CD4-positive, alpha-beta memory T cell (primary cell): ENCODE measurements at places on chromosomes 16 and 17. TPM values are rescaled to one million over a fixed set of nuclear protein-coding genes. Genes with fewer than 3 reads are reported as not detected.

DNA sequence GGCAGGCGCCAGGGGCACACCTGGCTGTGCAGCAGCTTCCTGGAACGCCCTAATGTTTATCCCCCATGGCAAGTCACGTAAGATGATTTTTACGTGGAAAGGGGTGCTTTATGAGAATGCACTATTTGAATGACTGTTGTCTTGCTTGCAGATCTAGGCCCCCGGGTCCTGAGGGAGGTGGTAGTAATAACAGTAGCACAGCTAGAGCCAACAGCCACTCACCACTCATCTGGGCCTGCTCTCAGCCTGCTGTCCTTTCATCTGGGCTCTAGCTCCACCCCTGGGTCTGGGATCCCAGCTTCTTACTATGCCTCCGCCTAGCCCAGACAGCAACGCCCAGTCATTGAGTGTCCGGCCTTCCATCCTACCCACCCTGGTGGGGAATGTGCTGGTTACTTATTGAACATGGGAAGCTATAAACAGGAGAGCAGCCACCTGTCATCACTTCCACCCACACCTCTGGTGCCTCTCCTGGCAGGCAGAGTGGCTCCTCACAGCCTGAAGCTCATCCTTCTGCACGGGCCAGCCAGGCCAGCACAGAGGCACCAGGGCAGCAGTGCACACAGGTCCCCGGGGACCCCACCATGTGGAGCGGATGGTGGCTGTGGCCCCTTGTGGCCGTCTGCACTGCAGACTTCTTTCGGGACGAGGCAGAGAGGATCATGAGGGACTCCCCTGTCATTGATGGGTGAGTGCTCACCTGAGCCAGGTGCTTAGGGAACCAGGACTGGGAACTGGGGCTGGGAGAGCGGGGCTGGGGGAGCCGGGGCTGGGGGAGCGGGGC lies 16.6 kb downstream of the DPEP1 start:
- H3K4me3 ChIP-seq: no peak overlapping the region
- no peaks in the 10 kb centered on the region for H3K4me1 ChIP-seq
- DNase-seq: no peak
- H3K27ac ChIP-seq: no peak overlapping the region

DNA sequence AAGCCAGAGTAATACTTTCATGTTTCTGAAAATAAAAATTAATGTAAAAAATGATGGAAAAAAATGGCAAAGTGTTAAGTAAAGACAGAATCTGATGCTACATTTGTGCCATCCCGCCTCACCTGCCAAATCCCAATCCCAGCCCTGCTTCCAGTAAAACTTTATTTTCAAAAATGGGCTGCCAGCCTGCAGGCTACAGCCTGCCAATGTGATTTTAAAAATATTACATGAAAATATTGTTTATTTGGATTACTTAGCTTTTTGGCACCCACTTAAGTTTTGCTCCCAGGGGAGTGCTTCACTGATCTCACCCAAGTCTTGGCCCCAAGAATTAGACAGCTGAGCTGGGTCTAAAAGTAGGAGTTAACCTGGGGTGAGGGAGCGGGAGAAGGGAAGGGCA lies 112.8 kb downstream of the C16orf78 start:
- DNase-seq: no peak
- no peak overlapping the region for H3K27ac ChIP-seq
- H3K4me3 ChIP-seq: no peak overlapping the region

DNA sequence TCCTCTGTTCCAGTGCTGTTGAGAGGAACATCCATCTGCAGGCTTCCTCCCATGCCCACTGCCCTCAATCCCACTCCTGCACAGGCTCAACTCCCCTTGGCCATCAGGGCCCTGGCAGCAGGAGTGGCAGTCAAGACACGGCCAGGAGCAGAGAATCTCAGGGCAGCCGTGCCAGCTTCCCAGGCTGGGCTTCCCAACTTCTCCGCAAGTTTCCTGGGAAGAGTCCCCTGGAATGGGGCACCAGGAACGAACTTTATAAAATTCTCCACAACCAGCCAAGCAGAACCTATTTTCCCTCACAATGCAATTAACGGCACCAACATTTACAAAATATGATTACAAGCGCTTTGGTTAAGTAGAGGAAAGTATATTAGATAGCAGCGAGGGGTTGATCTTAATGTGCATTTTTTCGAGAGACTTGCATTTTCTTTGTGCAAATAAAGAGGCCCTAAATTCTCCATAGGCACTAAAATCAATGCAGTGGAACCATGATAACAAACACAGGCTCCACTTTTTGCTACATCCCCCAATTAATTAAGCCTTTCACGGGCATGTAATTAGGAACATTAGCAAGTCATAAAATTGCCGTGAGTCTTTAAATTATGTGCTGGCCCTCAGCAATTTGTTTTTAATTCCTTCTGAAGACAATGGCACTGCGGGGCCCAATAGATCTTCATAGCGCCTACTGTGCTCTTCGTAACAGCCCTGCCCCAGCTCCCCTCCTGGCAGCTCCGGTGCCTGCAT lies 99.9 kb upstream of the LHX1 start:
- no peak for DNase-seq
- no peaks in the 10 kb centered on the region for H3K4me1 ChIP-seq
- H3K4me3 ChIP-seq: no peak overlapping the region
- H3K36me3 ChIP-seq: no peaks in the 10 kb centered on the region
- no peak overlapping the region for H3K27ac ChIP-seq

DNA sequence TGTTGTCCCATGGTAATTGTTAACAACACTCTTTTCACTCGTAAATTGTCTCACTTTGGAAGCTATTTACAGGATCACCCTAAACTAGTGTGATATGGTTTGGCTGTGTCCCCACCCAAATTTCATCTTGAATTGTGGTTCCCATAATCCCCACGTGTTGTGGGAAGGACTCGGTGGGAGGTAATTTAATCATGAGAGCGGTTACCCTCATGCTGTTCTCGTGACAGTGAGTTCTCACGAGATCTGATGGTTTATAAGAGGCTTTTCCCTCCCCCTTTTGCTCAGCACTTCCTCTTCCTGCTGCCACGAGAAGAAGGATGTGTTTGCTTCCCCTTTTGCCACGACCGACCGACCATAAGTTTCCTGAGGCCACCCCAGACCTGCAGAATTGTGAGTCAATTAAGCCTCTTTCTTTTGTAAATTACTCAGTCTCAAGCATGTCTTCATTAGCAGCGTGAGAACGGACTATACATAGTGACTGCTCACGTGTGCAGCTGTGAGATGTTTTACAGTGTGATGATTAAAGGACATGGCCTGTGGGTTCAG lies 34.4 kb downstream of the DNAH3 start:
- H3K4me1 ChIP-seq: no peaks in the 10 kb centered on the region
- H3K27ac ChIP-seq: no peak overlapping the region
- H3K27me3 ChIP-seq: no peaks in the 10 kb centered on the region
- no peak overlapping the region for H3K4me3 ChIP-seq

GRCh38 chr17:62808576-62808970 lies 459 bp upstream of the MARCHF10 start:
- no peak overlapping the region for H3K27ac ChIP-seq
- H3K36me3 ChIP-seq: no peaks in the 10 kb centered on the region
- no peak overlapping the region for H3K4me3 ChIP-seq
- DNase-seq: no peak
- H3K4me1 ChIP-seq: peaks cover 3% of the 10 kb centered on the region

- H3K4me3 ChIP-seq: no peak overlapping the region
- no peaks in the 10 kb centered on the region for H3K36me3 ChIP-seq
- no peak overlapping the region for H3K27ac ChIP-seq
- no peak for DNase-seq
- no peaks in the 10 kb centered on the region for H3K4me1 ChIP-seq
Observed at GRCh38 chr16:50445621-50446555, 77.1 kb upstream of the BRD7 start.

- peaks cover 6% of the 10 kb centered on the region for H3K36me3 ChIP-seq
- peak overlapping the region; percentile 72 for H3K27ac ChIP-seq
- H3K27me3 ChIP-seq: peaks cover 9% of the 10 kb centered on the region
- H3K4me3 ChIP-seq: peak overlapping the region; percentile 86
- DNase-seq: peak; percentile 87
Observed at GRCh38 chr17:7383742-7384488, 3.0 kb downstream of the TNK1 start.

The C1QTNF8 gene
- not detected for total RNA-seq

DNA sequence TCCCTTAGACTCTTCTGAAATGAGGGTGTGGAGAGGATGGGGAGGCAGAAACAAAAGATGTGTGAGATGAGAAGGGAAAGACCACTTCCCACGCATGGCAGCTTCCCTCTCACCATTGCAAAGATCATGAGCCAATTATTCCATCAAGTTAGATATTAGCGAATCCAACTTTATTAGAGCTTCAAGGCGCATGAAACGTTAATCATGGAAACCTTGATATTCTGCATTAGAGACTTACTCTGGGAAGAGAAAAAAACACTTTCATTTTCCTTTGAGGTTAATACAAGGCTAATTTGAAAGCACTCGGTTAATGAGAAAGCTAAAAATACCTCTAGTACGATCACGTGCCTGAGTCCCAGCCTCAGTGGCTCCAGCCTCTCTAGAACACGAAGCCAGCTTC lies 220.6 kb upstream of the RPL38 start:
- no peaks in the 10 kb centered on the region for H3K4me1 ChIP-seq
- H3K4me3 ChIP-seq: no peak overlapping the region
- H3K36me3 ChIP-seq: no peaks in the 10 kb centered on the region
- no peaks in the 10 kb centered on the region for H3K27me3 ChIP-seq
- no peak overlapping the region for H3K27ac ChIP-seq
- DNase-seq: no peak

DNA sequence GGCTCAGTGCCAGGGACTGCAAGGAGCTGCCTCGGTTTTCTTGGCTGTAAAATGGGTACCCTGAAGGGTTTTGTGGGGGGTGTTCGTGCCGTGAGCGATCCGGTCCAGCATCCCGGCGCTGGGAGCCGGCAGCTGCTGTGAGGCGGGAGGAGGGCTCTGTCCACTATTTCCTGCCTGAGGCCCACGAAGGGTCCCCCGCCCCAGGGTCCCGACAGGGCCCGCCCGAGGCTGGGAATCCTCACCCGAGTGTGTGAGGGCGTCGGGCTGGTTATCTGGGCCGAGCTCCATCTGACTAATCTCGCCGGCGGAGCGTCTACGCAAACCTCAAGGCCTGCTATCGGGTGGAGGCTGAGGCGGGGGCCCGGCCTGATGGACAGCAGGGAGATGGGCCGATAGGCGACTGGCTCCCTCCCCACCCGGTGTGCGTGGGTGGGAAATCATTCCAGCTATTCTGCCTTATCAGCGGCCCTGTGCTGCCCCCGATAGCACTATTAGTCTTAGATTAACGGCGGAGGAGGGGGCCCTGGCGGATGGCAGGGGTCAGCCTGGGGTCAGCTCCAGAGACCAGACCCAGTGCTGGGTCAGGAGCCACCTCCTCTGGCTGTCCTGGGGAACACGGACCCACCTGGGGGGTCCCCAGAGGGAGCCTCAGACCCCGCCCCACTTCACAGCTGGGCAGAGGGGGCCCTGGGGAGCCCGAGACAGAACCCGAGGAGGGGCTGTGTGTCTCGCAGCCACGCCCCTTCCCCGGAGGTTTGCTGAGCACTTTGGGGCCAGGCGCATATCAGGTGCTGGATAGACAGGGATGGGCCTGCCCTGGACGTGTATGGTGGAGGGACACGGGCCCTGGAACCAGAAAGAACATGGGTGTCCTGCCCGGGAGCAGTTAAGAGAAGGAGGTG lies 44.7 kb downstream of the ZFPM1 start:
- DNase-seq: no peak
- no peaks in the 10 kb centered on the region for H3K4me1 ChIP-seq
- H3K4me3 ChIP-seq: no peak overlapping the region

- no peak overlapping the region for H3K27ac ChIP-seq
- no peak for DNase-seq
- H3K4me1 ChIP-seq: peaks cover 16% of the 10 kb centered on the region
- H3K4me3 ChIP-seq: no peak overlapping the region
- no peaks in the 10 kb centered on the region for H3K36me3 ChIP-seq
Observed at GRCh38 chr17:50203604-50204345, 2.3 kb upstream of the COL1A1 start.

The HCRT gene
- not detected for total RNA-seq

- no peaks in the 10 kb centered on the region for H3K27me3 ChIP-seq
- no peaks in the 10 kb centered on the region for H3K36me3 ChIP-seq
- no peak overlapping the region for H3K27ac ChIP-seq
- no peak overlapping the region for H3K4me3 ChIP-seq
- H3K4me1 ChIP-seq: no peaks in the 10 kb centered on the region
Observed at GRCh38 chr17:50790618-50791017, 23.3 kb upstream of the ANKRD40CL start.

The MYL11 gene
- not detected for total RNA-seq

The ARHGDIG gene
- 0.96 TPM for total RNA-seq

- H3K4me3 ChIP-seq: no peak overlapping the region
- no peaks in the 10 kb centered on the region for H3K27me3 ChIP-seq
- no peak for DNase-seq
- no peak overlapping the region for H3K27ac ChIP-seq
- H3K4me1 ChIP-seq: no peaks in the 10 kb centered on the region
Observed at GRCh38 chr16:55240888-55241287, 83.1 kb upstream of the IRX6 start.

The C17orf78 gene
- not detected for total RNA-seq

- no peak overlapping the region for H3K4me3 ChIP-seq
- no peak overlapping the region for H3K27ac ChIP-seq
- peaks cover 57% of the 10 kb centered on the region for H3K4me1 ChIP-seq
- DNase-seq: peak; percentile 45
Observed at GRCh38 chr16:27332105-27332504, 18.3 kb downstream of the IL4R start.

- no peaks in the 10 kb centered on the region for H3K27me3 ChIP-seq
- H3K4me3 ChIP-seq: no peak overlapping the region
- no peak for DNase-seq
- H3K4me1 ChIP-seq: no peaks in the 10 kb centered on the region
- H3K36me3 ChIP-seq: no peaks in the 10 kb centered on the region
Observed at GRCh38 chr17:69960755-69961154, 114.3 kb upstream of the KCNJ16 start.

DNA sequence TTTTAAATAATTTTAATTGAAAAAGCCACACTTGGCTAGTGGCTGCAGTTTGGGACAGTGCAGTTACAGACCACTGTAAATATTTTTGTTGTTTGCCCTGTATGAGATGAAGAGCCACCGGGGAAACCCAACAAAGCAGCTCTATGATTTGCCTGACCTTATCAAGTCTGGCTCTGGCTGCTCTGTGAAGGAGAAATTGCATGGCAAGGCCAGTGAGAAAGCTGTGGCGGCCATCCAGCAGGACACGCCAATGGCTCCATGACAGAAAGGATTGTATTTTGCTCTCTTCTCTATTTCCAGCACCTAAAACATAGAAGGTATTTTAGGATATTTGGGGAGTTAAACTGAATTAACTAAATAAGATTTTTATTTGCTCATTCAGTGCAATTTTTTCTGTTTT lies 330.0 kb upstream of the DYNLRB2 start:
- H3K36me3 ChIP-seq: no peaks in the 10 kb centered on the region
- H3K27me3 ChIP-seq: no peaks in the 10 kb centered on the region
- no peak overlapping the region for H3K4me3 ChIP-seq
- H3K4me1 ChIP-seq: no peaks in the 10 kb centered on the region

The SMURF2 gene
- total RNA-seq: 32.8 TPM

DNA sequence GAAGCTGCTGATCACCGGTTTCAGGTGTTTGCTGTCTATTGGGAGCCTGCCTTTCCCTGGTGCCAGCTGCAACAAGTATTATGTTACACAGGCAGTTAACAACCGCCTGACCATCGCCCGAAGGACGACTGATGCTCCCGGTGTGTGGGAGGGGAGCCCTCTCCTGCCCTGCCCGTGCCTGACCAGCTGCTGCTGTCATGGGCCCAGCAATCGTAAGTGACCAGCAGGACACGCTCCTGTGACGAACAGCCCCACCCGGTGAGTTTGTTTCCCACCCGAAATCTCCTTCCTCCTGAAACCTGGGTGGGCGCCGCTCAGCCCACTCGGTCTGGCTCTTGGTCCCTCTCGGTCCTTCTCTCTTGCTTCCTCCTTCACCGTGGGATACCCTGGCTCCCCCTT lies 17.9 kb upstream of the UBE2I start:
- H3K27ac ChIP-seq: no peak overlapping the region
- H3K27me3 ChIP-seq: peaks cover 14% of the 10 kb centered on the region
- H3K4me1 ChIP-seq: no peaks in the 10 kb centered on the region
- no peak for DNase-seq
- no peak overlapping the region for H3K4me3 ChIP-seq
- no peaks in the 10 kb centered on the region for H3K36me3 ChIP-seq
